ENCODE measurements at places on chromosomes 13 and 19.

DNA sequence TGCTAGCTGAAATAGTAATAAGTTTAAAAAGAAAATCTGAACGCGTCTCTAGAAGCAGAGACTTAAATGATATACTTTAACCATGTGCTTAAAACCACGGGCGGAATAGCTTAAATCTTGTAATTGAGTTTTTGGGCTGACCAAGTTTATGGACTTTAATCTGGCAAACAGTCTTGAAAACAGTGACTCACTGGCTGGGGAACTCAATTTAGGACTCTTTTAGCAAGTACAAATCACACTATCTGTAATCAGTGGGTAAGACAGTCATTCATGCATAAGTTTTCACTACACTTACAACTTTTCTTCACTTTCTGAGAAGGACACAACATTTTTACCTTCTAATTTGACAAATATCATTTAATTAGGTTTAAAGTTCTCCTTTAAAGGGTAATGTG lies 26.8 kb downstream of the ZNF627 start:
- no peak for DNase-seq

- no peak for DNase-seq
Measured at GRCh38 chr13:21938636-21939035, 267.8 kb downstream of the FGF9 start.

DNA sequence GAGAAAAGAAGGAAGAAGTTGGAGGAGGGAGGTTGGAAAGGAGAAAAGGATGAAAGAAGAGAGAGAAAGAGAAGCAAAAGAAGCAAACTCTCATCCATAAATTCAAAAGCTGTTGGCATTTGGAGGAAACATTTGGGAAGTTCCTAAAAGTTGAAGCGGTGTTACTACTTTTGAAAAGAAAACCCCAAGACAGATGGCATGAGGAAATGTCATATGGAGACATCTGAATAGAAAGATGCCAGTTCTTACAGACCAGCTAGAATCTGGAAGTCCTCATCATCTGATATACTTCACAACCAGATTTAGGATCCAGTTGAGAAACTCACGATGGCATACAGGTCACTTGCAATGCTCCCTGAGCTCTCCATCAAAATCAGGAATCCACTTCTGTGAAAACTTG lies 86.9 kb downstream of the RAP2A start:
- no peak for DNase-seq

GRCh38 chr13:100581504-100581903 lies 7.1 kb downstream of the GGACT start:
- DNase-seq, result no peak

DNA sequence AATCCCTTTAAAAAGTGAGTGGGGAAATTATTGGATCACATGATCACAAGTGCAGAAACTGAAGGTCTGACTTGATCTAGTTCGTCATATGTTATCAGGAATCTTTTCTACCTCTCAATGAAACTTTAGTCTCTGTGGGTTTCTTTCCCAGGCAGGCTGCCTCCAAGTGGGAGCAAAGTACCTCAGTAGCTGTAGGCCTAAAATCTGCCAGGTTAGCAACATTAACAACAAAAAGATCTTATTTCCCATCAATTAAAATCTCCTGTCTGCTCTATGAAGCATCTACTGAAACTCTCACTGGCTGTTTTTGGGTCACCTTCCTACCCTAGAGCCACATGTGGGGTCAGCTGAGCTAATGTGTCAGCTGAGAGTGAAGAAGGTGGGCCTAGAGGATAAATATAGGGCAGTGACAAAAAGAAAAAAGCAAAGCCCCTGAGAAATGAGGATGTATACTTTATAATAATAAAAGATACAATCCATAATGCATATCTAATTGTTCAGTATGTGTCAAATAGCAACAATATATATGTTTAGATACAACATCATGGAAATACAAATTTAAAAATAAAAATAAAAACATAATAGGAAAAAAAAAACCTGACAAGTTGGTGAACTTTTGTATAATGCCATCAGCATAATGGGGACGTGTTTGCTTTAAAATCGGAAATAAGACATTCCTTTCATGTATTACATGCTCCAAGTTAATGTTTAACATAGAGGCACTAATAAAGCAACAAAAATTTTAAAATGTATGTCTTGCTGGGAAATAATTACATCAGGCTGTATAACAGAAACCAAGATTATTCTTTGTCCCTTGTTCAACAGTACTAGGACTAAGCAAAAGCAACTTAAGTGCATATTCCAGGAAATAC lies 141.1 kb downstream of the GPC5 start:
- no peak for DNase-seq

- DNase-seq, result no peak
Measured at GRCh38 chr13:102825921-102826706, 19.7 kb upstream of the ERCC5 start.

DNA sequence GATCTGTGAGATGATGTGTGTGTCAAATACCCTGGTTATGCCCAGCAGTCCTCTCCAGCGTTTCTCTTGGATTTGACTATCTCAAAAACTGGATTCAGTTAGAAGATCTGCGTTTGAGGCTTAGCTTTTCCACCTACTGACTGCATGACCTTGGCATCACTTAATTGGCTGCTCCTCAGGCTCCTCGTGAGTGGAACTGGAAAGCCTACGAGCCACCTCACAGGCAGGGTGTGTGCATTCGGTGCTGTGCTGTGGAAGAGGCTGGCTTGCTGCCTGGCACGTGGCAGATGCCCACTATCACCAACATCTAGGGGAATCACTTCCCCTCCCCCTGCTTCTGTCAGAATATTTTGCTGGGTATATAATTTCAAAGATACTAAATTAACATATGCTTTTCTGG lies 25.6 kb downstream of the FLT1 start:
- no peak for DNase-seq

GRCh38 chr13:49561062-49561410 lies 24.3 kb downstream of the RCBTB1 start:
- no peak for DNase-seq

GRCh38 chr19:34590228-34590627 lies 86.7 kb downstream of the SCGB2B2 start:
- no peak for DNase-seq

- no peak for DNase-seq
Measured at GRCh38 chr13:19961489-19961888, 3.0 kb downstream of the ZMYM2 start.

DNA sequence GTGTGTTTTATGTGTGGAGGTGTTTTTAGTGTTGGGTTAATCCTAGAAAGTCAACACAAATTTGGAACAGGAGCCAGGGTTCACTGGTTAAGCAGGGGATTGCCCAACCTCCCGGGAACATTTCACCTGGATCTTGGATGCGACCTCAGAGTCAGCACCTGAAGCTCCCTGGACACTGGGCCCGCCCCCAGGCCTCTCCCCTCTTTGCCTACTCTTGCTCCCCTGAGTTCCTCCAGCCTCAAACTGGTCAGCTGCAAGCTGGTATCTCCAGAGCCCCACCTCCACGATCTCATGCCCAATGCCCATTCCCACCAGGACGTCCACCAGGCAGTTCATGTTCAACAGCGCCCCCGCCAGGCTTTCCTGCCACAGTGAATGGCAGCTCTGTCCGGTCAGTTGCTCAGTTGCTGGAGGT lies 9.7 kb downstream of the HSD17B14 start:
- DNase-seq, result no peak

DNA sequence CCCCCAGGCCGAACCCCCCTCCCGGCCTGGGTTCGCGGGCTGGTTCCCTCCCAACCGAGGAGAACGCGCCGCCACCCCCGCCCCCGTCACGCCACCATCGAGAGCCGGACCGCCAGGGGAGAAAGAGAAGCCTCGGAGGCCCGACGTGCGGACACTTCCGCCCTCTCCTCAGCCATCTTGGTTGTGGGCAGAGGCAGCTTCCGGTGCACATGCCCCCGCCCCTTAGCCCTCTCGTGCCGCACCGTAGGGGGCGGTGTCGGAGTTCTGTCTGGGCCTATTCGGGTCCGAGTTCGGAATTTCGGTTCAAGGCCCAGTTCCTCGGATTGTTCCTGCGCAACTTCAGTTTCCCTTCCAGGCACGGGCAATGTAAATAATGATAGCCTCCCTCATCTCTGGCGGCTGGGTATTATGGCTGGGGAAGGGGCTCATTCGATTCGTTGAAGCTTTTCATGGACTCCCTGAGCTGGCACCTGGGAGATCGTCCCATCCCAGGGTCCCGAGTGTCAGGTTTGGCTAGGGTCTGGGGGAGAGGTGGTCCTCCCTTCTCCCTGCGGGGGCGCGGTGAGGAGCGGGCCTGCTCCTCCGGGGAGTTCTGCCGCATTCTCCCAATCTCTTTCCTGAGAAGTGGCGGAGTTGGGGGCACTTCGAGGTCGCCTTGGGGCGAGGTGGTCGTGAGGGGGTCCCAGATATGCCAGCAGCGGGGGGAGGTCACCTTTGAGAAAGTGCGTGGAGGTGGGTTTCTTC lies at the start of the genes IER2 and STX10:
TSS of gene IER2 (plus strand) at position 225 of the 744 bp plus-strand sequence. CDS start 2,776 bp downstream, outside the sequence.
TSS of gene STX10 (minus strand) at position 189 of the 744 bp plus-strand sequence. CDS start 202 bp downstream, outside the sequence.
- peak; percentile 34 for DNase-seq

GRCh38 chr13:107847406-107847805 lies 367.9 kb downstream of the LIG4 start:
- DNase-seq, result peak; percentile 63

DNA sequence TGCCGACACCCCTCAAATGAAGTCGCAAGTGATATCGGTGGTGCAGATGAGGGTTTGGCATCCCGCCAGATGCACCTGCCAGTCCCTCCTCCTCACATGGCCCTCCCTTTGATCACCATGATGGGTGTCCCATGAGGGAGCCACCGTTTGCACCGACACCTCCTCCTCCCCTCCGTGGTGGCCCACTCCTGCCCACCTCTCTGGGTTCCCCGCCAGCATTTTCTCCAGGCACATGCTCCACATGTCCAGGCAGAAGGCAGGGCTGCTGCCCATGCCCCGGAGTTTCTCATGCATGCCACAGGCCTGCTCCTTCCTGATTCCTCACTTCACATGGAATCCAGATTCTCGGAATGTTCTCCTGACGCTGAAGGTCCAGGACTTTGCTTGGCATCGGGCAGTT lies 49.3 kb downstream of the COL4A2 start:
- DNase-seq, result no peak

DNA sequence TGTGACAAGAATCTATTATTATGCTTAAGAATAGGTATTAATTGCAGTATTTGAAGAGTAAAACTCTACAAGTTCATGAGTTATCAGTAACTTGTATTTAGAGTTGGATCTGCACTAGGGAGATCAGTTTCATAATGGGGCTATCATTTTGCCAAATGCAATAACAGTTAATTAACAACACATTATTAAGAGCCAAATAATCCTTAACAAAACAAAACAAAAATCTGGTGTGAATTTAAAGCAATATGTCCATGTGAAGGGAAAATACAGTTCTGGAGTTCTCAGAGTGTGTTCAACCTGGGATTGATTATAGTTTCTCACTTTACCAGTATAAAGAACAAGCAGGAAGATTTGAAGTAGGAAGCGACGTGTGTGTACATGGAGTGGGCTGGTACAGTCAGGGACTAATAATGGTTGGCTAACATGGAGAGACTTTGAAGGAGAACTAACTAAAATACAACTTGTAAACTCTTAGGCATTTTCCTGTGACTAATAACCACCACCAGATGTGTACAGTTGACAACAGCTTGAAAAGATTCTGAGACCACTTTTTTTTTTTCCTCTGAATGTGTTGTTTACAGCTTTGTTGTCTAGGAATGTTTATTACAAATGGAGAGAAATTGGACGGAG lies 58.5 kb downstream of the POSTN start:
- no peak for DNase-seq

All from NCI-H187 treated with DMSO at 0.1 percent for 48 hours (cell line).